ENCODE measurements at places on chromosomes 3 and 15.

DNA sequence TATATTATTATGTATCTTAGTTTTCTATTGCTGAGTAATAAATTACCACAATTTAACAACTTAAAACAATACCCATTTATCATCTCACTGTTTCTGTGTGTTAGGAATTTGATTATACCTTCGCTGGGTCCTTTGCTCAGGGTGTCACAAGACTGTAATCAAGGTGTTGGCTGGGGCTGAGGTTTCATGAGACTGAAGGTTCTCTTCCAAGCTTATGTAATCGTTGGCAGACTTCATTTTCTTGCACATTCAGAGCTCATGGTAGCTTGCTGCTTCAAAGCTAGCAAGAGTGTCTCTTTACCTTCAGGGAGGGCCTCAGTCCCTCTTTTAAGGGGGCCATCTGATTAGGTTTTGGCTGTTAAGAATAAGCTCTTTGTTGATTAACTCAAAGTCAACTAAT lies 293.1 kb downstream of the POLQ start:
- no peak for DNase-seq

DNA sequence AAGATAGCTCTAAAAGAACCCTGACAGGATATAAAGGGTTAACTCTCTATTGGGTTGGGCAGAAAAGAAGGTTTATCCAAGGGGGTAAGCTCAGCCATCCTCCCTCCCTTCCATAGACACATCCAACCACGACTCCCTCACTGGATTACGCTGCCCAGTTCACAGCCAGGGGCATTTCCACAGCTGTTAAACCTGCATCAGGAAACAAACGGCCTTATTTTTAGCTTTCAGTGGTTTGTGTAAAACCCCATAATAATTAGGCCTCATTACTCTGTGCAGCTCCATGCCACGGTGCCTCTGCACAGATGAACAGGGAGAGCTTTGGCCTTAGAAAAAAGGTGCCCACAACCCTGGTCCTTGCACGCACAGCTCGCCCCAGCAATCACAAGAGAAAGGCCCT lies 110.6 kb downstream of the GABRB3 start:
- DNase-seq: no peak

- no peak for DNase-seq
Measured at GRCh38 chr3:145457825-145458552, 703.0 kb downstream of the PLOD2 start.

DNA sequence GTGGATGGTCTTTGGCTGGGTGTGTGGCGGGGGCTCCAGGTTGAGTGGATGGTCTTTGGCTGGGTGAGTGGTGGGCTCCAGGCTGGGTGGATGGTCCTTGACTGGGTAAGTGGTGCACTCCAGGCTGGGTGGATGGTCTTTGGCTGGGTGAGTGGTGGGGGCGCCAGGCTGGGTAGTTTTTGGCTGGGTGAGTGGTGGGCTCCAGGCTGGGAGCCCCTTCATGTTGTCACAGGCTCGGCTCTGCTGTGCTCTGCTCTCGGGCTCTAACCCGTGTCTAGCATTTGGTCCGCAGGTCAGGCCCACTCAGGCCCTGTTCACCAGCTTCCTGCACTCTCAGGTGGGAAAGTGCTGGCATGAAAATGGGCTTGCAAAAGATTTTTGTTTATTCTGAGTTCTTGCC lies 25.1 kb downstream of the CD276 start:
- DNase-seq: no peak

GRCh38 chr3:22996920-22997571 lies 206.1 kb upstream of the UBE2E2 start:
- DNase-seq: no peak

DNA sequence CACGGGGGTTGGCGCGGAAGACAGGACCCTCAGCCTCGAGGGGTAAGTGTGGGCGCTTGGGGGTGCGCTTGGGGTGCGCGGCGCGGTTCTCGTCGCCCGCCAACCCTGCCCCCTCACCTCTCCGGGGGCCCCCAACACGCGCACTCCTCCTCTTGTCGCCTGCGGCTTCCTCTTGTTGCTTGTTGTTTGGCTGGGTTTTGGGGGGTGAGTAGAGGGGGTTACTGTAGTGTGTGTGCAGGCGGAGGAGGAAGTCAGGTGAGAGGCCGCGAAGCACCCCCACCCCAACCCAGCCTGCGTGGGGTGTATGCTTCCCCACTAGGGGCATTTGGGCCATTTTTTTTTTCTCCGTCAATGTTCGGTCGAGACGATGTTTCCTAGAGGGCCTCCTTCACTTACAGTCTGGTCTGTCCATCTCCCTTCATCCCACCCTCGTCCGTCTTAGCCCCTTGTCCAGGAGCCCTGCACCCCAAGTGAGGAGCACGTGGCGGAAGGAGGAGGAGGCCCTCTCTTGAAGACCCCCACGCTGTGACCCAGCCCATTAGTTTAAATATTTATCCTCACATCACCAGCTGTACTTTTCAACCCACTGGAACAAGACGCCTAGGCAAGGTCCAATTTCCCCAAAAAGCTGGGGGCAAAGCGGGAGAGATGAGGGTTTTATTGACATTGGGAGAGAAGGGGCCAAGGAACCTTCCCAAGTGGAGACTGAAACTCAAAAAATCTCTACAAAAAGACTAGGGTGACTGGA lies 20.4 kb upstream of the SATB1 start:
- DNase-seq: no peak

DNA sequence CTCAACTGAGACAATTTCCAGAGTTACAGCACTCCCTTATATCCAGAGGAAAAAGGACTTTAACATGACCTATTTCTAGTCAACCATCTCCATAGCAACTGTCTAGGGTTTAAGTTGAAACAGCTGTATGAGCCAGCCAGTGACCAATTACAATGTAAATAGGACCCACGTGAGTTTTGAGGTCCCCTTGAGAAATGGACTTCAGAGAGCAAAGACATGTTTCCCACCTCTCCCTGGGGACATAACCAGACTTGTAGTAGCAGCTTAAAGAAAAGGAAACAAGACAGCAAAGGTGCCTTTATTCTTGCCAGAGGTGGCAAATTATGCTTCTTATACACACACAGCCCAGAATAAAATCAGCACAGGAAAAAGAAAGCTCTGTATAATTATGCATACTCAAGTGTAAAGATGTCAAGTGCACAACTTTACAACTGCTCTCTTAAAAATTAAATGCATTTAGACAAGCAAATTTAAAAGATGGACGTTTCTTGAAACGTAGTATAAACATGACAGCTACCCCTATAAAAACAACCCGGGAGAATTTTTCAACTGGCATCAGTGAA lies 40.2 kb downstream of the SUMF1 start:
- DNase-seq: no peak

GRCh38 chr3:126781406-126781805 lies 77.4 kb downstream of the CHCHD6 start:
- DNase-seq: no peak

DNA sequence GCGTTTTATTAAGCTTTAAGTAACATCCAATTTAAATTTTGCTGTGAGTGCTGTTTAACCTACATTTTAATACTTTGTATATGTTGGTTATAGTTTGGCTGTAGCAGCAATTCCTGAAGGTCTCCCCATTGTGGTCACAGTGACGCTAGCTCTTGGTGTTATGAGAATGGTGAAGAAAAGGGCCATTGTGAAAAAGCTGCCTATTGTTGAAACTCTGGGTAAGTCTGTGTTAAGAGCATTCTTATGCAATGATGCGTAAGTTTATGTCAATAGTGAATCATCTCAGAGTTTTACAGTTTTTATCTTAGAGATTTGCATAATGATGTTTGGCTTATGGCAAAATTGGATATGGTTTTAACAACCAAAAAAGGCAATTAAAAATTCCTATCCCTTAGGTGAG lies 62.7 kb downstream of the ASTE1 start:
- no peak for DNase-seq

GRCh38 chr15:83270176-83270575 lies 14.3 kb downstream of the BNC1 start:
- no peak for DNase-seq

GRCh38 chr3:186102687-186103086 lies 6.2 kb downstream of the ETV5 start:
- DNase-seq: no peak

DNA sequence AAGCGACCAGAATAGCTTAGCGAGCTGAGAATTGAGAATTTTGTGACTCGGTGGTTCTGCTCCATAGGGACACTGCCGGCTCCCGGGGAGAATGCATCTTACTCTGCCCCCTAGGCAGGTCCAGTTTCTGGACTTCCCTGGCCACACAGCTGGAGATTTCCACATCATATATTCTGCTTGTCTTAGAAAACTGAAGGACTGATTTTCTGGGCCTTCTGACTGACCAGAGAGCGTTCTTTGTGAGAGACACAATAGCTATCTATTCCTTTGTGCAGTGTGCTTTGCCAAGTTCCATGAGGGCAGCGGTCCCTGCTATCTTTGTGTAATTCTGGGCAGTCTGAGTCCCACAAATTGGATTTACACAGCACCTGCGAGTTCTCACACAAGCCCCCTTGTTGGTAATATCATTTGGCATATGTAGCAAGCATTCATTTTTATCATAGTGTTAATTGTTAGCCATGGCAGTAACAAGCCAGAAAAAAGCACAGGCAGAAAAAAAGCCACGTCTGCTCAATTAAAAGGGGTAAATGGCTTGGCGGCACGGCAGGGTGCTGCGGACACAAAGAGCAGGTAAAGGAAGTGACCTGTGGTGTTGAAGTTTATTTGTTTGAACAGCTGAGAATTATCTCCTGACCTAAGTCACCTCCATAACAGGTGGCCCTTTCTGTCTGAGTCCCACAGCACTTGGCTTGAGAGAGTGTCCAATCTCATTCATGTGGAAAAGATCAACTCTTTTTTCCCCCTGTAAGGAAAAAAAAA lies 688.7 kb downstream of the TUSC7 start:
- no peak for DNase-seq

DNA sequence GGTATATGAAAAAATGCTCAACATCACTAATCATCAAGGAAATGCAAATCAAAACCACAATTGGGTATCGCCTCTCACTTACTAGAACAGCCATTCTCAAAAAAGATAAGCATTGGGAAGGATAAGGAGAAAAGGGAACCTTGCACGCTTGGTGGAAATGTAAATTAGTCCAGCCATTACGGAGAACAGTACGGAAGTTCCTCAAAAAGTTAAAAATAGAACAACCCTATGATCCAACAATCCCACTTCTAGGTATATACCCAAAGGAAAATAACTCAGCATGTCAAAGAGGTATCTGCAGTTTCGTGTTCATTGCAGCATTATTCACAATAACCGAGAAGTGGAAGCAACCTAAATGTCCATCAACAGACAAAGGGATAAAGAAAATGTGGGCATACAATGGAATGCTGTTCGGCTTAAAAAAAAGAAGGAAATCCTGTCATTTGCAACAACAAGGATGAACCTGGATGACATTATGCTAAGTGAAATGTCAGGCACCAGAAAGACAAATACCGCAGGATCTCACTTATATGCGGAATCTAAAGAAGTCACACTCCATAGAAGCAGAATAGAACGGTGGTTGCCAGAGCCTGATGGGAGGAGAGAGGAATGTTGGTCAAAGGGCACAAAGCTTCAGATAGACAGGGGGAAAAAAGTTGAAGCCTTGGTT lies 11.7 kb upstream of the CMTM7 start:
- no peak for DNase-seq

DNA sequence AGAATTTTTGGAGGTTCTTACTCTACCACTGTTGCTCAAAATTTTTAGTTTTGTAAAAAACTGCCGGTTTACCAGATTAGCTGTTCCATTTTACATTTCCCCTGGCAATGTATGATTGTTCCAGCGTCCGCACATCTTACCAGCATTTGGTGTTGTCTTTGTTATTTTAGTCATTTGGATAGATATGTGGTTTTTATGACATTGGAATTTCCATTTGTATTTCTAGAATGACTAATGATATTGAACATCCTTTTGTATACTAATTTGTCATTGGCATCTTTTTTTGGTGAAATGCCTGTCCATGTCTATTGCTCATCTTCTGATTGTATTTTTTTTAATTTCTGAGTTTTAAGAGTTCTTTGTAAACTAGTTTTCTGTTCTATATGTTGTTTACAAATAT lies 28.5 kb downstream of the LRRC28 start:
- DNase-seq: no peak

GRCh38 chr15:48345516-48345915 lies 14.3 kb downstream of the DUT start:
- DNase-seq: no peak

- DNase-seq: no peak
Measured at GRCh38 chr3:77800893-77801292, 761.0 kb downstream of the ROBO2 start.

GRCh38 chr3:65560133-65560532 lies 478.6 kb downstream of the MAGI1 start:
- no peak for DNase-seq

GRCh38 chr3:183815563-183815940 lies 9.8 kb downstream of the MAP6D1 start:
- DNase-seq: no peak

DNA sequence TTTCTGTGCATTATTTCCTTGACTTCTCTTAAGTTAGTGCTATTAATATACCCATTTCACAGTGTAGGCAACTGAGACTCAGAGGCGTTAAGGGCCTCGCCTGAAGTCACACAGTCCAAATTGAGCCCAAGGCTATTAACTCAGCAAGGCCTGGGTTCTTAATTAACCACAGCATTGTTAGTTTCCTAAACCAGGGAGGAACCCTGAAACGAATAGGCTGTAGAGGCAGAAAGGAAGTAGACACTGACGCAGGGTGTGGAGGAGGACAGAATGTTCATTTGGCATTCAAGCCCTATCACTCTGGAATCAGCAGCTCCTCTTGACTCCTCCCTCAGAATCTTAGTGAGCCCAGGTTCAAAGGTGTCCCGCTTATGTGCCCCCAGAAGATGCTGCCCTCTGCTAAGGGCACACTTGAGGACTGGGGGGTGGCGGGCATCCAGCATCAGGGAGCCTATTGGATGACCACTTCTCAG lies 13.9 kb downstream of the ARHGEF3 start:
- DNase-seq: no peak

DNA sequence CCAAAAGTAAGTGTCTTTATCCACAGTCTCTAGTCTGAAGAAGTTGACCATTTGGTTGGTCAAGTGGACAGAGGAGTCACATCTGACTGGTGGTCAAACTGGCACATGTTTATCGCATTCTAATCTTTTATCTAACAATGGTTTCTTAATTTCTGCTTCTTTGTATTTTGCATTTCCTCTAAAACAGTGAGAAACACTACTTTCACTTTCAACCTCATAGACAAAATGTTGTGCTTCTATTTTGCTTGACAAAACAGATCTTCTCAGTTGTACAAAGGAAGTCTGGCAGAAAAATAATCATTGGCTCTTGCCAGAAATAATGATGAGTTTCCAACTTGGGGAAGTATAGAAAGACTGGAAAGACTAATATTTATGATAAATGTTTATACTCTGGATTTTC lies 103.9 kb downstream of the MME start:
- DNase-seq: no peak

DNA sequence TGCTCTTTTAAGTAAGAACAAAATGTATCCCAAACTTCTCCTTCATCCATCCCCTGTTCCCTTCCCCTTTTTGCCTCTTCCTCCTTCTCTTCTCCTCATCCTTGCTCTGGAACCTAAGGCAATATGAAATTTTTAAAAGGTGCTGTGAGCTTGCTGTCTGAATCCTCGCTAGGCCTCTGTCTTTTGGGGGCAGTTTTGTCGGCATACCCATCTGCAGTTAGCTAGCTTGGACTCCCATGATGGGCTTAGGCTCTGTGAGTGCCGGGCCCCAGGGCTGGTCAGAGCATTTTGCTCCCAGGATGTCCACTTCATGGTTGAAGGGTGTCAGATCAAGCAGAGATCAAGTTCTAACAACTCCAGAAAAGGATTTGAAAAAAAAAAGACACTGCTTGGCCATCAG lies 18.6 kb downstream of the ZIC1 start:
- no peak for DNase-seq

GRCh38 chr15:78065973-78066946 lies 11.3 kb downstream of the TBC1D2B start:
- DNase-seq: no peak
